CD4-positive, alpha-beta T cell treated with Interleukin-6 for 4 hours (primary cell): ENCODE measurements at places on chromosomes 5 and 9.

DNA sequence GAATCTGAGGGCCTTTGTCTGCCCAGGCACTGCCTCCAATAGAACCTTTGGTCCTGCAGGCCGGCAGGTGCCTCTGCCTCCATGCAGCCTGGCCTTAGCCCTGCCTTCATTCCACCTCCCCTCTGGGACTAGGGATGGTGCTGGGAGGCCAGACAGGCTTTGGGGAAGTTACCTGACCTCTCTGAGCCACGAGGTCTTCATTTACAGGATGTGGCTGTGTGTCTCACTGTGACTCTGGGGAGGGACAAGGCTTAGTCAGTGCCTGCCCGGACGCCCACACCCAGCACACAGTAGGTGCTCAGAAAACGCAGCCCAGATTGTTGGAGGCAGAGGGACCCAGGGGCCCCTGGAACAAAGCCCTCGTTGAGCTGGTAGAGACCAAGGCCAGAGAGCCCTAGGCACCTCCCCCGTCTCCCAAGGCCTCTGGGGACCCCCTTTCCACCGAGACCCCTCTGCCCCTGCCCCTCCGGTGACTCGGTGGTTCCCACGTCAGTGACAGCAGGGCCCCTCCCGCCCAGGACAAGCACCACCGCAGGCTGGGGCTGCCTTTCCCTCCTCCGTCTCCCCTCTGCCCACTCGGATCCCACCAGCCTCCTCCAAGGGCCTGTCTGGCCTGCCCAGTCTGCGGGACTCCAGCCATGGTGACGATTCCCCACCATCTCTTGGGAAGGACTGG is 46.9 kb upstream of the EGFL7 start:
- DNase-seq, result no peak

- no peak for DNase-seq
Measured at GRCh38 chr5:67095346-67096171, 101.0 kb downstream of the CD180 start.

DNA sequence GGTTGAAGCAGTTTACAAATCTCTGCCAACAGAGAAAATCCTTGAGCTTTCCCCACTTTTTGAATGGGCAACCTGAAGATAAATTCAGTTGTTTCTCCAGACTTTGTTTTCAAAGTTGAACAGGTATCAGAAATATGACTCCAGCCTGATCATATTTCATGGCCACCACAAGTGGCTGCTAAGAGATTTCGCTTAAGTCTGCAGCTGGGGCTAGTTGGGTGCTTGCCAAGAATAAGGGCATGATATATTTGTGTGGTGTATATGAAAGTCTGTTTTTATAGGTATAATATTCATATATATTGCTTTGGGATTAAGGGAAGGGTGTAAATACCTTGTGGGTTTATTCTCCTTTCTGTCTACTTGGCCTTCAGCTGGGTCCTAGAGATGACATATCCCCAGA is 168.4 kb upstream of the GDNF start:
- DNase-seq, result no peak

GRCh38 chr5:20609126-20609525 is 621.1 kb upstream of the CDH18 start:
- DNase-seq, result no peak

- DNase-seq, result no peak
Measured at GRCh38 chr9:83299571-83299970, 236.6 kb upstream of the RASEF start.

GRCh38 chr5:39691993-39692392 is 267.2 kb upstream of the DAB2 start:
- DNase-seq, result no peak

DNA sequence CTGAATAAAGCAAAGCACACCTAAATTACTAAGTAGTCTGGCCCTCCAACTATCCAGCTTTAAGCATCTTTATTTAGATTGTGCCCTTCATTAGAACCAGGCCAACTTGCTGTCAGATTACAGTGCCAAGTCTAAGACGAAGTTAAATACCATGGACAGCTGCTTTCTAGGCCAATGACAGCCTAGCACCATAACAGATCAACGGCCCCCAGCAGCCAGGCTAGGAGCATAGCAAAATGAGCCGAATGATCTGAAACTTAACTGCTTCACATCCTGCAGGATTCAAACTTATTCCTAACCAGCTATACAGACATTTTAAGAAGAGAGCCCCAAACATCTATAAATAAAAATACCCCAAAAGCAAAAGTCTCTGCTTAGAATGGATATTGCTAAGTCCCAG is 6.8 kb downstream of the SLC24A2 start:
- no peak for DNase-seq

GRCh38 chr9:123453076-123453667 is 97.2 kb downstream of the CRB2 start:
- DNase-seq, result no peak

GRCh38 chr9:36749461-36749860 is 176.8 kb downstream of the MELK start:
- DNase-seq, result no peak

- DNase-seq, result no peak
Measured at GRCh38 chr5:37015795-37016666, 139.5 kb downstream of the NIPBL start.

DNA sequence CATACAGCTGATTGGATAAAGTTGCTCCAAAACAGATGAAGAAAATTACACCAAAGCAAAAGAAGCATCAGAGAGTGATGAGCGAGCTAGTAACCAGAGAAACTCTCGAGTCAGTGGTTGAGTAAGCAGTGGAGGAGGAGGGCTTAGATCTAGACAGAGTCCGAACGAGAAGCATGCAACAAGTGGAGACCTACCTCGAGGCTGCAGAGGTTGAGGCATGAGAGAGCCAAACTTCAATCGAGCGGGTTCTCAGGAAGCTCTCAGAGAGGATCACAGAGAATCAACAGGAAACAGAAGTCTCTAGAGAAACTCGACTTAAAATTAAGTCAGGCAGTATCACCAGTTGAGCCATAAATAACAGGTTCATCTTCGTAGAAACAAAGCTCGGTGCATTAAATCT is 6.1 kb downstream of the RUSC2 start:
- peak; percentile 25 for DNase-seq

DNA sequence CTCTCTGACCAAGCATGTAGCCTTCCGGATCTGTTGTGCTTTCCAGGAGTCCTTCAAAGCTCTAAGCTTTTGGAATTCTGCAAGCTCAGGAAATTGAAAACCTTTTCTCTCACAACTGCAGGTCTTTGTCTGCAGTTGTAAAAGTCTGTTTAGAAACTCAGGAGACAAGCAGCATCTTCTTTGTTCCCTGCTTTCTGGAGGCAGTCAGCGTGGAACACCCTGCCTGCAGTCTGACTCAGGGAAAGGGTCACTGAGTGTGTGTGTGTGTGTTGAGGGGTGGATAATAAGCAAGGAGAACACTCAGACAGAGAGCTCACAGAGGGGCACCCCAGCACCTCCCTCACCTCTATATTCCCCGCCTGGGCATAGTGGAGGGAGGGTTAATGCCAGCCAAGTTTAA is 29.1 kb downstream of the KCNIP1 start:
- DNase-seq, result no peak

DNA sequence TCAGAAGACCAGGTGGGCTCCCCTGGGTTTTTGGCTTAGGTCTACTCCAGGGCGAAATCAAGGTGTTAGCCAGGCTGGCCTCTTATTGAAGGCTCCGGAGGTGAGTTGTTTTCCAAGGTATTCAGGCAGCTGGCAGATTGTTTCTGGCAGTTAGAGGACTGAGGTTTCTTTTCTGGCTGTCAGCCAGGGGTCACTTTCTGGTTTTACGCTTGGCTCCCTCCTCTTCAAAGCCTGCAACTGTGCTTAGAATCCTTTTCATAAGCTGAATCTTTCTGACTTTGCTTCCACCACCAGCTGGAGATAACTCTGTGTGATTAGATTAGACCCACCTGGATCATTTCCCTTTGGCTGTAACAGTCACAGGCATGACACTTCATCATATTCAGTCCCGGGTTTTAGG is 24.6 kb downstream of the RFK start:
- DNase-seq, result no peak

DNA sequence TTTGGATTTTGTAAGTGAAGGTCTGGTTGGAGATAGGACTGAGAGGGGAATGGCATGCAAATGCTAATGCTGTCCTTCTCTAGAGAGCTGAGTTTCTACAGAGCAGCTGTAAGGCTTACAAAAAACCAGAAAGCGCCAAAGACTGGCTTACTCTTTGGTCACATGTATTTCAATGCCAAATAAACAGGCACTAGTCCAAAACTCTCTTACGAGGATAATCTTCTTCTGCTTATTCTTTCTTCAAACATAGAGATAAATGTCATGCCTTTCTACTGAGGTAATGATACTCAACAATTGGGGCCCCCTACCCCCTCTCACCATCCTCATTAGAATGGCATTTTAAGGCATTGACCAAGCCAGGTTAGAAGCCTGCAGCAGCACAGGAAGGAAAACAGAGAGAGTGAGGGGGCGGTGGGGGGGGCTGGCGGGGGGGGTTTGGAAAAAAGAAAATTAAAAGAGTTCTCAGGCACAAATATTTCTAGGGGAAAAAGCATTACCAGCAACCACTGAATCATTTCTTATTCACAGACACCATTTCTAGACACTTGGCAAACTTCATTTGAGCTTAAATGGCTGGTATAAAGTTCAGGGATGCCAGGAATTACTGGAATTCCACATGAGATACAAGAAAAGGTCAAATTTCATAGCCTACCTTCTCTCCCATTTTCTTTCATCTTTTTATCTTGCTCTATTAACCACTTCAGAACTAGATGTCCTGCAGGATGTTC is 34.0 kb downstream of the PUM3 start:
- DNase-seq, result no peak

- no peak for DNase-seq
Measured at GRCh38 chr5:76590027-76590426, 33.2 kb downstream of the F2RL2 start.

DNA sequence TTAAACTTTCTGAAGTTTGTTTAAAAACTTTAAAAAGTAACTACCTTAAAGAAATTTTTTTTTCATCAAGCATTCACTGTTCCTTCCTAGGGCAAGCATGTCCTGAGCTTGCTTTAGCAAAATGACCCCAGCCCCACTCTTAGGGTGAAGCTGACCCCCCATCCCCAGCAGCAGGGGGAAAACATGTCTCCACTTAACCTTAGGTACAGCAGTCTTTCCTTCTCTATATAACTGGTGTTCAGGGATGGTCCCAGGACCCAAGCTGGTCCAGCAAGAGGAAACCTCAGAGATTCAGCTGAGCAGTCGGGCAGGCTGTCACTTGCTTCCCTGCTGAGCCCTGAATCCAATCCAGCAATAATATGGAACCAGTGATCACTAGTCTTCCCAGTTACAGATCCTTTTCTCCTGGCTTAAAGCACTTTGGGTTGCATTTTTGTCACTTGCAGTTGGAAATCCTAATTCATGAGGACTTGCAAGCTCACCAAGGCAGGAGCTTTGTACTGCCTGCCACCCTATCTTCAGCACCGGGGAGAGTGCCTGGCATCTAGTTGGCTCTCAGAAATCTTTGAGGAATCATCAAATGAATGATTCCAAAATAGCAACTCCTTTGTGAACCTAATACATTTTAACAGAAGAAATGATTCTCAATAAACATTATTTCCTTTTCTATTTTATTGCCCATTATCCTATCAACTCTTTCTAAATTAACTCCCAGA is 91.2 kb downstream of the FSTL4 start:
- no peak for DNase-seq

GRCh38 chr5:151825445-151825844 is 53.7 kb downstream of the G3BP1 start:
- DNase-seq, result peak; percentile 37

- DNase-seq, result no peak
Measured at GRCh38 chr9:127509261-127509954, 58.1 kb downstream of the LRSAM1 start.

- no peak for DNase-seq
Measured at GRCh38 chr5:135578685-135579341, at the start of gene CXCL14. CXCL14 (minus strand) TSS chr5:135578991; CDS start chr5:135578778, 213 bp downstream.

GRCh38 chr9:133032171-133032570 is 1.4 kb downstream of the GTF3C5 start:
- no peak for DNase-seq

DNA sequence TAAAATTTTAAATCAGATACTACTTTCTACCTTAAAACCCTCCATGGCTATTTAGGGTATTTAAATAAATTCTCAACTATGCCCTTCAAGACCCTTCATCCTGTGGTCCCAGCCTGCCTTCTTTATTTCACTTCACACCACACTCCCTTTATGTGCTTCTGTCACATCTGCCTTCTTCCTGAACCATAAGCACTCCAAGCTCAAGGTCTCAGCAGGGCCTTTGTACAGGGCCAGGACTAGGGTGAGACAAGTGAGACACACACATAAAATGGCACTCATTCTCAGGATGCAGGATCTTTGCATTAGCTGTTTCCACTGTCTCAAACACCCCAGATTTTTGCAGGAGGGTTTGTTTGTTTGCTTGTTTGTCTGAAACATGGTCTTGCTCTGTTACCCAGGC is 7.6 kb downstream of the ITK start:
- DNase-seq, result peak; percentile 28

GRCh38 chr5:55051357-55051756 is 27.3 kb downstream of the GZMK start:
- DNase-seq, result no peak

DNA sequence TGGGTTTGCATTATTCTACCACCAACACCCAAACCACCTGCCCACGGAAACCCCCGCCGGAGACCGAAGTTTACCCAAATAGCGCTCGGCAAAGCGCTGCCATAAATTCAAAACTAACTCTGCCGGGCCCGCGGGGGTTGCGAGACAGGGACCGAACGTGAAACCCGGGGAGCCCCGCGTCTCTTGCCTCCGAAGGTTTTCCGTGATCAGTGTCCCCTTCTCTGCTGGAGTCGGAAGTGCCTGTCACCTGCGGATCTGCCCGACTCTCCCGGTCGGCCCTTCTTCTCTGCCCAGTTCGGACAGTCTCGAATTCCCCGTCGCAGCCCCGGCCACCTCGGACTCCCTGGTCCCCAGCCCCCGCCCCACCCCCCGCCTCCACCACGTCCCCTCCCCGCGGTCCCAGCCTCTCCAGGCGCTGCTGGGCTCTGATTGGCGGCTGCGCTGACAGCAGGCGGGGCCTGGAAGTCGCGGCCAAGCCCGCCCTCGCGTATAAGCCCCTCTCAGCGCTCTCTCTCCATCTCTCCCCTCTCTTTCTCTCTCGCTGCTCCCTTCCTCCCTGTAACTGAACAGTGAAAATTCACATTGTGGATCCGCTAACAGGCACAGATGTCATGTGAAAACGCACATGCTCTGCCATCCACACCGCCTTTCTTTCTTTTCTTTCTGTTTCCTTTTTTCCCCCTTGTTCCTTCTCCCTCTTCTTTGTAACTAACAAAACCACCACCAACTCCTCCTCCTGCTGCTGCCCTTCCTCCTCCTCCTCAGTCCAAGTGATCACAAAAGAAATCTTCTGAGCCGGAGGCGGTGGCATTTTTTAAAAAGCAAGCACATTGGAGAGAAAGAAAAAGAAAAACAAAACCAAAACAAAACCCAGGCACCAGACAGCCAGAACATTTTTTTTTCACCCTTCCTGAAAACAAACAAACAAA is at the start of gene RORB:
TSS of gene RORB (plus strand) at position 517 of the 929 bp plus-strand sequence. CDS start 642 bp downstream, outside the sequence.
- no peak for DNase-seq

DNA sequence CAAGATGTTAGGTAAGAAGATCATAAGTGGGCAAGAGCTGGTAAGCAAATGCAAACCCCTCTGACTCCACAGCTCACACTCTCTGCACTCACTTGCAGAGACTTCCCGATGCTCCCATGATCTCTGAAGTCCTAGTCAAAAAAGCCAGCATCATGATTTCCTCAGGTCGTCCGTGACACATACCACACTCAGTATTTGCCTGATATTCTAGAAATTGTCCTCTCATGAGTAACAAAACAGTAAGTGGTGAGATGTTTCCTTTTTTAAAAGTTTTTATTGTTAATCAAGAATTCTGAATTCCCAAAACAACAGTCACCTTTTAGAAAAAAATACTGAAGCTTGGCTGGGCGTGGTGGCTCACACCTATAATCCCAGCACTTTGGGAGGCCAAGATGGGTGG is 194.6 kb downstream of the DENND1A start:
- no peak for DNase-seq

- DNase-seq, result no peak
Measured at GRCh38 chr5:147169901-147170300, 64.9 kb upstream of the STK32A start.
